H7 (cell line): ENCODE measurements at places on chromosomes 6 and 20.

DNA sequence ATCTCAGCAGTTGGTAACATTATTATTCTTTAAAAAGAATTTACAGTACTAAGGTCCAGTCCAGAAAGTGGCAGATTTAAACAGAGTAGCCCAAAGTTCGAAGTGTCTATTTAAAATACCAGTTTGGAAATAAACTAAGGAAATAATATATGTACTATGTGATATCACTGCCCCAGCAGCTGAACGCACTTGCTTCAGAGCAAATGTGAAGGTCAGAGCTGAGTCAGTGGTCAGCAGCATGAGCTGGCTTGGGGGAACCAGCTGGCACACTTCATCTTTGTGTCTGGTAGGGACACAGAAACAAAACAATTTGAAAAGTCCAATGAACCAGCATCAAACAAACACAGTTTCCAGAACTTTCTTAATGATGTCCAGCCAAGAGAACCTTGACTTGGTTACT is 15.4 kb downstream of the TMEM14B start:
- DNase-seq = no peak

- DNase-seq = no peak
Observed at GRCh38 chr6:33664506-33665057, 43.5 kb downstream of the ITPR3 start.

- no peak for DNase-seq
Observed at GRCh38 chr20:22732751-22733150, 148.4 kb upstream of the FOXA2 start.

- no peak for DNase-seq
Observed at GRCh38 chr20:11687546-11688292, 230.0 kb upstream of the BTBD3 start.
